PC-3 (cell line): ENCODE measurements at places on chromosomes 13 and 19. TPM values are rescaled to one million over a fixed set of nuclear protein-coding genes. Genes with fewer than 3 reads are reported as not detected.

PSG2 gene
- total RNA-seq, result not detected in 2 replicates

HSD11B1L gene
- 8.6 and 10.9 TPM in 2 replicates for total RNA-seq

INSR gene
- total RNA-seq, result 13.7 and 41.5 TPM in 2 replicates

BORA gene
- total RNA-seq, result 9.5 and 11.1 TPM in 2 replicates

MED25 gene
- total RNA-seq, result 47.5 and 54.9 TPM in 2 replicates

GRCh38 chr13:99446242-99446641 lies 55.0 kb upstream of the TM9SF2 start:
- H3K36me3 ChIP-seq, result no peaks in the 10 kb centered on the region
- peak; percentile 2 for DNase-seq
- H3K4me1 ChIP-seq, result no peaks in the 10 kb centered on the region
- H3K27me3 ChIP-seq, result no peaks in the 10 kb centered on the region
- no peak overlapping the region for H3K4me3 ChIP-seq

- no peak overlapping the region for H3K27ac ChIP-seq
- H3K4me1 ChIP-seq, result no peaks in the 10 kb centered on the region; the same call in 1 of the 2 replicates
- H3K27me3 ChIP-seq, result peaks cover 32% of the 10 kb centered on the region
- no peaks in the 10 kb centered on the region for H3K36me3 ChIP-seq
- no peak overlapping the region for H3K4me3 ChIP-seq
- peak; percentile 28 for DNase-seq
These were observed 44.8 kb downstream of the FLT1 start for GRCh38 chr13:28449826-28450773.

GRCh38 chr13:35781036-35782000 lies 304.8 kb upstream of the MAB21L1 start:
- no peaks in the 10 kb centered on the region; the same call in 1 of the 2 replicates for H3K27me3 ChIP-seq
- no peak overlapping the region for H3K27ac ChIP-seq
- no peak overlapping the region for H3K4me3 ChIP-seq
- H3K36me3 ChIP-seq, result no peaks in the 10 kb centered on the region
- no peak for DNase-seq

DNA sequence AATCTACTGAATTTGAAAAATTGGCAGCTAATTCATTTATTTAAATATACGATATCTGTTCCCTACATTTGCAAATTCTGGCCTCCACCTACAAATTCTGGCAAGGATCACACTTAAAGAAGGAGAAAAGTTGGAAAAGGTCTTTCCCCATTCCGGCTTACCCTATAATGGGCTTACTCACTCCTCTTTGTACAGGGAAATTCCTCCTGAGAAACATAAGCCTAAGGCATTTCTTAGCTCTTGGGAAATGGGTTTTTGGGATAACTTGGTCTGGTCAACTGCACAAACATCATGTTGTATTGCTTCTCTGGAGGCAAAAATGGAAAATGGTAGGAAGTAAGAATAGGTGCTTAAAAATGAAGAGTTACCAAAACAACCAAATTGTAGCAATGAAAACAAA lies 25.5 kb downstream of the KCTD12 start:
- H3K4me3 ChIP-seq, result no peak overlapping the region
- H3K27me3 ChIP-seq, result no peaks in the 10 kb centered on the region
- H3K27ac ChIP-seq, result no peak overlapping the region

- H3K27me3 ChIP-seq, result no peaks in the 10 kb centered on the region
- DNase-seq, result no peak
- no peaks in the 10 kb centered on the region for H3K4me1 ChIP-seq
- H3K27ac ChIP-seq, result no peak overlapping the region
- H3K4me3 ChIP-seq, result no peak overlapping the region
These were observed 872.1 kb upstream of the PCDH20 start for GRCh38 chr13:62287764-62288163.

DNA sequence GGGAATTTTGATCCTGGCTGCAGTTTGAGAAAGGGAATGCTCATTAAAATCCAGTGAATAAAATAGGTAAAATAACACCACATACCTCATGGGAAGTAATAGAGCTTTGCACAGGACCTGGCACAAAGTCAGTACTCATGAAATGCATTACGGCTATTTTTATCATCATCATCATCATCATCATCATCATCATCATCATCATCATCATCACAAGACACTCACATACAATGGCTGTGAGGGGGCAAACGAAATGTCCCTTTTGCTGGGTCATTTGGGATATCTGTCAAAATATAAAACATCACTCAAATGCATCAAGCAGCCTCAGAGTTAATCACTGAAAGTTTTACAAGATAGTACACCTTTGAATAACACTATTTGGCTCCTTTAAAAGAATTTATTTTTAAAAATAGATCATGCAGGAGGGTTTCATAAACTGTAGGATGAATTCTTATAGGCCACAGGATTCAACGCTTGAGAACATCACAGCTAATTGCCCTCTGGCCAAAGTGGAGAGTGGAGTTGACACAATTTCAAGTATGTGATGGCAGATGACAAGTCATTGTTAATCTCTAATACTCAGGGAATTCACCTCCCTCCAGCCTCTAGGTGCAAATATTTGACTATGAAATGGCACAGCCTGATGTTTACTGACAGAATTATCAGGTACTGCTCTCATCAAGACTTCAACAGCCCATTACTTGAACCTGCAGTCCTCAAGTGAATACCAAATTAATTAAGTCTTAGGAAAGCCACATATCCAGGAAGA lies 14.2 kb upstream of the ZNF599 start:
- no peaks in the 10 kb centered on the region for H3K27me3 ChIP-seq
- H3K36me3 ChIP-seq, result no peaks in the 10 kb centered on the region
- no peak for DNase-seq
- no peak overlapping the region for H3K4me3 ChIP-seq
- no peak overlapping the region for H3K27ac ChIP-seq

- H3K4me3 ChIP-seq, result no peak overlapping the region
- peak; percentile 74 for DNase-seq
- peaks cover 14% of the 10 kb centered on the region for H3K4me1 ChIP-seq
- H3K36me3 ChIP-seq, result peaks cover 26% of the 10 kb centered on the region; the same call in 1 of the 2 replicates
These were observed 15.7 kb downstream of the RANBP3 start for GRCh38 chr19:5961969-5962945.

- peaks cover 9% of the 10 kb centered on the region for H3K27me3 ChIP-seq
- H3K27ac ChIP-seq, result no peak overlapping the region
- H3K4me3 ChIP-seq, result no peak overlapping the region
- H3K36me3 ChIP-seq, result no peaks in the 10 kb centered on the region
- H3K4me1 ChIP-seq, result no peaks in the 10 kb centered on the region
- no peak for DNase-seq
These were observed 7.6 kb downstream of the ERICH6B start for GRCh38 chr13:45607931-45608330.

GRCh38 chr13:67736646-67737420 lies 506.7 kb upstream of the PCDH9 start:
- H3K4me1 ChIP-seq, result no peaks in the 10 kb centered on the region
- H3K27me3 ChIP-seq, result no peaks in the 10 kb centered on the region
- DNase-seq, result peak; percentile 25
- no peak overlapping the region for H3K4me3 ChIP-seq
- no peaks in the 10 kb centered on the region for H3K36me3 ChIP-seq

GRCh38 chr19:1650650-1651567 lies 1.5 kb downstream of the TCF3 start:
- H3K27ac ChIP-seq, result no peak overlapping the region
- no peak for DNase-seq
- H3K36me3 ChIP-seq, result 0 out of 2 replicates have a peak, but pooled peaks cover 5% of the 10 kb centered on the region
- H3K4me3 ChIP-seq, result peak overlapping the region; percentile 80
